ENCODE measurements at places on chromosomes 7 and 10.

- no peak for DNase-seq
These were observed 177.7 kb downstream of the CHCHD3 start for GRCh38 chr7:132904209-132904608.

GRCh38 chr10:119101366-119102098, 2.4 kb upstream of the DENND10 start:
- DNase-seq = no peak

DNA sequence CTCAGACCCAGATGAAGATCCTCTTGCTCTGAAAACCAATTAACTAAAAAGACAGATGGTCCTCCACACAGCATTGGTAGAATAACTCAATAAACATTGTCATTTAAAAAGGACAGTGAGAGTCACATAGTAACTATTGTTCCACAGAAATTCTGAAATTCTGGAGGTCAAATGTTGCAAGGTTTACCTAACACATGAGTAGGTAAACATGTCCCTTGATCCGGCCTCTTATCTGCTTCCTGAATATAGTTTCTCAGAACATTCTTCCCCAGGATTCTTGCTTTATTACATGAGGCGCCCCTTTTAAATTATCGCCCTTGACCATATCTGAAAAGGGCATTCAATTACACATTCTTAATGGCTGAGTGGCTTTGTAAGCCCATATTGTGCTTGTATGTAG, 270.7 kb downstream of the SEMA3D start:
- no peak for DNase-seq

GRCh38 chr7:55020466-55020871, 1.7 kb downstream of the EGFR start:
- DNase-seq = no peak

- peak; percentile 81 for DNase-seq
These were observed 1.8 kb downstream of the TNRC18 start for GRCh38 chr7:5421714-5422395.

- no peak for DNase-seq
These were observed 11.8 kb upstream of the TBXAS1 start for GRCh38 chr7:139817249-139817648.

DNA sequence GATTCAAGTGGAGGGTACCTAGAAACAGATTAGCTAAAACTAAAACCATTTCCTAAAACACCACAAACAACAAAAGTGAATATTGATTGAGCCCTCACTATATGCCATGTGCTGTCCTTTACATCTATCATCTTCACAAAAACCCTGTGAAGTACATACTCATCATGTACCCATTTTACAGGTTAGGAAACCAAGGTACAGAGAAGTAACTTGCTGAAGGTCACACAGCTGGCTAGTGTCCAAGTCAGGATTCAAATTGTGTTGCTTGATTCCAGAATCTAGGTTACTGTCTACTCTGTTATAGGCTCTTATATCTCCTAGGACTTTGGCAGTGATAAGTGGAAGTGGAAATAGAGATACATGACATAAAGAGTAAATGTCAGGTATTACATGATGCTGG, 463.8 kb downstream of the LRMDA start:
- no peak for DNase-seq

DNA sequence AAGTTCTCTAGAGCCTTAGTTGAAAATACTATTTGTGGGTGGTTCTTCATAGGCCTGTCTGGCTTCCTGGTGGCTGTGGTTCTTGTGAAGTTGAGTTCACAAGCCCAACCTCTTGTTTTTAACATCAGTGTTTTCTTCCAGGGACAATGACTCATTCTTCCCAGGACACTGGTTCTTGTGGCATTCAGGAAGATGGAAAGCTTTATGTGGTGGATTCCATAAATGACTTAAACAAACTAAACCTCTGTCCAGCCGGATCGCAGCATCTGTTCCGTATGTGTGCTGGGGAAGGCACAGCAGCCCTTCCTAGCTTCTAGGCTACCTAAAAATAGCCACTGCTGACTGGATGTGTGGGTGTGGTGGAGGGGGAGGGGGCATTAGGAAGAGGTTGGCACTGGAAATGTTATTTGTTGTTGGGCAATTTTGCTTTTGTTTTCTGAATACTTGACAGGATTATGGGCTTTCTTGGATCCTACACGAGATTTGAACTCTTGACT, 3.9 kb downstream of the LSMEM1 start:
- no peak for DNase-seq

DNA sequence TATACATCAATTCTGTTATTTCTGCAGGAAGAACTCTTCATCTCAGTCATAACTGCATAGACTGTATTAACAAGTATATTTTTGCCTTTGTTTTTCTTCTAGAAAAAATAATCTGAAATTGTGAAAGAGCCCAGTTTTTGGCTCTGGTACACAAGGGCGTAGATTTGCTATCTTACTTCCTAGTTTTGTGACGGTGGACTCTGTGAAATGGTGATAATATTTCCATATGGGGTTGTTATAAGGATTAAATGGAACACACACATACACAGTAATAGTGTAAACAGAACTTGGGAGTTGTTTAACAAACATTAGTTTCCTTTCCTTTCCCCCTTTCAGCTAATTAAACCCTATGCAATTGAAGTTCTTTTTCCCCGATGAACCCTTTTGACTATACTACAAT, 108.7 kb downstream of the MKLN1 start:
- DNase-seq = no peak

GRCh38 chr10:101467286-101467770, 113.4 kb downstream of the BTRC start:
- no peak for DNase-seq

DNA sequence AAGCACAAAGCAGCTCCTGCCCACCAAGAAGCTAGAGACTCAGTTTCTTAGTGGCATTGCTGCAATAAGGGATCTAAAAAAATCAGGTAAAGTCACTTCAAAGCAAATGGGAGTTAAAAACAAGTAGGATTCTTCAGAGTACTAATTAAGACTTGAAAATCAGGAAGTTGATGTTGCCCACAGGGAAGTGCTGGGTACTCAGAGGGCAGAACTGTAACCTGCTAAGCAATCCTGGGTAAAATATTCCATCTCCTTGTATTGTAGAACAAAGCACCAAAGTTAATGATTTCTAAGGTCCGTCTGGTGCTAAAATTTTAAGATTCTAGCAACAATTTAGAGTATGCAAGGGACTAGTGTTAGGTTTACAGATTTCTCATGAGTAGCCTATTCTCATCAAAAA, 8.3 kb downstream of the PEX1 start:
- DNase-seq = no peak

DNA sequence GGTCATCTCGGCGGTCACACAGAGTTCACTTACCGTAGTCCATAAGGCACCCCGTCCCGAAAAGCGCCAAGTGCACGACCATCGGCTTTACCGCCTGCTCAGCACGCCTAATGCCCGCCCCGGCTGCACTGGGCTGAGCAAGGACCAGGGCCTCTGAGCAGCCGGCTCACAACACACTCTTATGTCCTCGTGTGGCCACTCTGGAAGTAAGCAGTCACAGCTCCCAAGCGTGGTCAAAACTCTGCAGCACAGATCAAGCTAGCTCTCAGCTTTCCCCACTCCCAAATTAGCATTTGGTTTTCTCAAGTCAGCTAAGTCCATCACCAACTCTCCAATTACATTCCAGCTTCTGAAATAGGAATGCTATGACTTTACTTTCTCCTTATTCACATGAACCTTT, 57.7 kb downstream of the MAD1L1 start:
- peak; percentile 67 for DNase-seq

DNA sequence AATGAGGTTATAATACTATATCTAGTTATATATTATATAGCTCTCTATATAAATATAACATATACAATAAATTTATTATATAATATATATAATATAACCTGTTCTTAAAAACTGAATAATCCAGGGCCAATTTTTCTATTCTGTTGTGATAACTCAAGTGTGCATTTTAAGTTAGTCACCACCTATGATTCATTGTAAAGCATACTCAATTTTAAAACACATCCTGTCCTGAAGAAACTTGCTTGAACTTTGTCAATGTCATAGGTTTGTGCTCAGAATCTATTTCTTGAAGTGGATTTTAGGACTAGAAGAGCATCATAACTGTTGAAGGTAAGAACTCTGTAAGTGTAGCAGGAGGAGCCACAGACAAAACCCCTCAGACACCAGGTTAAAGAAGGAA, 1209.8 kb downstream of the REEP3 start:
- no peak for DNase-seq

GRCh38 chr10:63528084-63528744, 7.0 kb downstream of the REEP3 start:
- no peak for DNase-seq

- DNase-seq = no peak
These were observed 117.3 kb downstream of the HIPK2 start for GRCh38 chr7:139660317-139661042.

GRCh38 chr10:82278401-82279182, 403.6 kb downstream of the NRG3 start:
- no peak for DNase-seq

GRCh38 chr7:158402471-158402870, 185.2 kb downstream of the PTPRN2 start:
- no peak for DNase-seq

DNA sequence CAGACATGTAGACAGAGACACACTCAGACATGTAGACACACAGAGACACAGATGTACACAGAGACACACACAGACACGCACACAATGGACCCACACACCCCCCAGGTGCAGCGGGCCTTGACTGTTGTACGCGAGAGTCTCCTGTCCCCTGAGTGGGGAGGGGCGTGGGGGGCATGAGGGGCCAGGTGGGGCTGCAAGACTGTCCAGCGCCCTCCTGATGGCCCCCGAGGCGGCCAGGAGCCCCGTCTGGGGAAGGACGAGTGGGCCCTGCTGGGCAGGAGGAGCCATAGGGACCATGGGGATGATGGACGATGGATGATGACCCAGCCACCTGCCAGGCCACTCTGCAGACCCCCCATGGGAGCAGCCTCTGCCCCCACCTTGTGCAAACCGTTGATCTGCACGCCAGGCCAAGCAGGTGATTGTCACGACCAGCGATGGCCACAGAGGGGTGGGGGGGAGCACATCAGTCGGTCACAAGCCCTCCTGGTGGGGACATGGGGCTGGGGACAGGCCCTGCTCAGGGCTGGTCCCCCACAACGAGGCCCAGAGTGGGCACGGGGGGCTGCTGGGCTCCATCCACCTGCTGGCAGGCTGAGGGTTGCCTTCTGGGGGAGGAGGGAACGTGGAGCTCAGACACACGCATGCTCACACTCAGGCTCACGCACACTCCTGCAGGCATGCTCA, 11.6 kb downstream of the VENTX start:
- DNase-seq = no peak

DNA sequence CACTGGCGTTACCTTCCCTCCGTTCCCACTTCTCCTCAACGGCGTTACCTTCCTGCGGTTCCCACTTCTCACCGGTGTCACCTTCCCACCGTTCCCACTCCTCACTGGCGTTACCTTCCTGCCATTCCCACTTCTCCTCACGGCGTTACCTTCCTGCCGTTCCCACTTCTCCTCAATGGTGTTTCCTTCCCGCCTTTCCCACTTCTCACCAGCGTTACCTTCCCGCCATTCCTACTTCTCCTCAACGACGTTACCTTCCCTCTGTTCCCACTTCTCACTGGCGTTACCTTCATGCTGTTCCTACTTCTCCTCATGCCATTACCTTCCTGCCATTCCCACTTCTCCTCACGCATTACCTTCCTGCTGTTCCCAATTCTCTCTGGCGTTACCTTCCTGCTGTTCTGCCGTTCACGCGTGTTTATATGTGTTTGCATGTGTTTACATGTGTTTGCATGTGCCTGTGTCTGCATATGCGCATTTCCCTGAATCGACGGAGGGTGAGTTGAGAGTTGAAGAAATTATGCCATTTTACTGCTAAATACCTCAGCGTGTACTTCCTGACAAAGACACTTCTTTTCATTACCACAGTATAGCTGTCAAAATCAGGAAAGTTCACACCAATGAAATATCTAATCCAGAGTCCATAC, 23.2 kb upstream of the CFAP46 start:
- DNase-seq = peak; percentile 47

GRCh38 chr10:16904639-16905061, 87.4 kb upstream of the RSU1 start:
- DNase-seq = no peak

GRCh38 chr7:8751557-8752231, 318.3 kb downstream of the NXPH1 start:
- DNase-seq = no peak

- DNase-seq = no peak
These were observed 79.0 kb downstream of the PRR15 start for GRCh38 chr7:29642494-29643155.

- no peak for DNase-seq
These were observed 76.0 kb upstream of the RET start for GRCh38 chr10:43000651-43001426.

- no peak for DNase-seq
These were observed 380.6 kb upstream of the VSTM2A start for GRCh38 chr7:54161621-54162020.

Data from cardiac septum (tissue), 1 donor.